Hippocampal formation (tissue), 2 donors: ENCODE measurements at places on chromosomes 2 and 18.

DNA sequence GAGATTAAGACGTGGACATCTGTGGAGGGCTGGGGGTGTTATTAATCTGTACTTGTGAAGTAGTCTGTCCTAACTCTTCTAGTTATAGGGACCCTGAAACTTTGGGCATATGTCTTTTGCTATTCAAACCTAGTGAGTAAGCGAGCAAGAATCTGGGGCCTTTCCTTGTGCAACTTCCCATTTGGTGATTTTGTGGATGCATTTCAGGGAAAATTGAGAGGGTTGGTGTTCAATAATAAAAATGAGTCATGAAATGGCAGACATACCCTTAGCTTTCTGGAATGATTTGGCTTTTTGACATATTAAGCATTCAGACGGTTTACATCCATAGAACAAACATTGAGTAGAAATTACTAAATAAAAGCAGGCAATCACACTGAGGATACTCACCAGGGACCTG is 17.0 kb downstream of the COL4A4 start:
- no peak for DNase-seq

DNA sequence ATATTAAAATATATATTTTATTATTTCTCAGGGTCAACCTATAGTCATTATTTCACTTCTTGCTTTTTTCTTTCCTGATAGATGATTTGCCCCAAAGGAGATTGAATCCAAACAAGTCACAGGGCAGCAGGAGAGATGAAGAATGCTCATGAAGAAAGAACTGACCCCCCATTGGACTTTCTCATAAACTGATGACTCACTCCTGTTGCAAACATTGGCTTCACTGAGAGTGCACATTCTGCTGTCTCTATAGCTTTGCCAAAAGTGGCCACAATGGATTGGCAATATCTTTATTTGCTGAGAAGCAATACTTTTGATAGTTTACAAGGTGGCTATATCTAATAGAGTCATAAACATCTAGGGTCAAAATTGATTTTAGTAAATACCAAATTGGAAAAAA is 55.9 kb upstream of the ZNF385B start:
- DNase-seq = no peak

GRCh38 chr2:85769236-85769982 is 15.6 kb downstream of the ATOH8 start:
- DNase-seq = no peak

DNA sequence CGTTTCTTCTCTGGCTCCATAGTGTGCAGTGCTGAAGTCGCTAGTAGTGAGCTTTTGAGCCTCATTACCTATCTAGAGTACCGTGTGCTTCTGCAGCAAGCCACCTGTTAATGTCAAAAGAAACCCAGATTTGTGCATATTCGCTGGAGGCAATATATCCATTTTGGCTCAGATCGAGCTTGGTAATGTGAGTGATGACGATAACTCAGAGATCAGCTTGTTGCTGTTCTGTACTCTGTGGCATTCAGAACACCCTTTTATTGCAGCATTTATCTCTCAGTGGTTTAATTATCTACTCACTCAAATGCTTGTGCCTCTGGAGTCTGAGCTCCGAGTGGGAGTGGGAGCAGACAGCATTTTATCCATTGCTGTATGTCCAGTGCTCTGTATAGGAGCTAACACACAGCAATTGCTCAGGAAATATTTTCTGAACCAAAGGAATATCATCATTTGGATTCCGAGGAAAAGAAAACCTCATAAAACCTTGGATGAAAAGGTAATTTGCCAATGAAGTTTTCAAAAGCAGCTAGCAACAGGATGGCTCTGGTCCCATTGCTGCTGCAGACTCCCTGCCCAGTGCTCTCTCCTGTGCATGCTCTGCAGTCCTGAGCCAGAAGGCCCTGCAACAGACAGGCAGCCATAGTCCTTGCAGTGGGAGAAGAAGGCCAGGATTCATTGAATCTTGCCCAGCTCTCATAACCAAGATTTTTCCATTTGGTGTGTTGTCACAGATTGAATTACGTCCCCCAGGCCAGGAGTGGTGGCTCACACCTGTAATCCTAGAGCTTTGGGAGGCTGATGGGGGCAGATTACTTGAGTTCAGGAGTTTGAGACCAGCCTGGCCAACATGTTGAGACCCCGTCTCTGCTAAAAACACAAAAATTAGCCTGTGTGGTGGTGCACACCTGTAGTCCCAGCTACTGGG is 183.8 kb downstream of the MYCN start:
- DNase-seq = no peak
